ENCODE measurements at places on chromosomes 2 and 18. TPM values are rescaled to one million over a fixed set of nuclear protein-coding genes. Genes with fewer than 3 reads are reported as not detected.

LYG1 gene
- 1.7 TPM for total RNA-seq

DNA sequence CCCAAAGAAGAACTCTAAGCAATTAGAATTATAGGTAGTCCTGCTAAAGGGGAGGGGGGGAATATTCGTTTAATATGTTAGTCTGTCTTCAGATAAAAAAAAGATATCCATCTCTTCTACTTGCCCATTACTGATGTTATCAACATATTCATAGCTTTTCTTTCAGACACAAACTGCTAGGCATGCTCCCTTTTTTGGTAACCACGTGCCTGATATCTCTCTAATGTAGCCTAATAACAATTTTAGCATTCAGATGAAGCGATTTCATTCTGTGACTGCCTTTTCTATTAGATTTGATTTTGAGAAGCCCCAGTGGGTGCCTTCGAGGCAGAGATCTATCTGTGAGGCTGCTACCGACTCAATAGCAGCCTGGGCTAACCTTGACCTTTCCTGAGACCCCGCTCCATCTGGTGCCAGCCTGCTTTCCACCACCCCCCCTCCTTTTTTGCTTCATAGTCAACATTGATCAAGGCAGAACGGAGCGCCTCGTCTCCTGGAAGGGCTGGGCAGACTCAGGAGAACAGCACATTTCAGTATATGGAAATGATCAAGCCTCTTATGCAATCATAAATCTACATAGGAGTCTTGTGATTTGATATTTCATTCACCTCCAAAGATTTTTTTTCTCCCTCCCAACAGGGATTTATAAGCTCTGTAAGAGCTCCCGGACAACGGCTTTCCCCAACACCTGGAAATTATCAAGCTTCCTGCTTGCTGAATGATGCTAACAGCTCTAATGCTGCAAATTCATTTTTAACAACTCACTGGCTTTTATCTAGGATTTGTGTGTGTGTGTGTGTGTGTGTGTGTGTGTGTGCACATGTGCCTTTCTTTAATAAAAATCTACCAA, 14.7 kb upstream of the BCL11A start:
- DNase-seq, result no peak

DNA sequence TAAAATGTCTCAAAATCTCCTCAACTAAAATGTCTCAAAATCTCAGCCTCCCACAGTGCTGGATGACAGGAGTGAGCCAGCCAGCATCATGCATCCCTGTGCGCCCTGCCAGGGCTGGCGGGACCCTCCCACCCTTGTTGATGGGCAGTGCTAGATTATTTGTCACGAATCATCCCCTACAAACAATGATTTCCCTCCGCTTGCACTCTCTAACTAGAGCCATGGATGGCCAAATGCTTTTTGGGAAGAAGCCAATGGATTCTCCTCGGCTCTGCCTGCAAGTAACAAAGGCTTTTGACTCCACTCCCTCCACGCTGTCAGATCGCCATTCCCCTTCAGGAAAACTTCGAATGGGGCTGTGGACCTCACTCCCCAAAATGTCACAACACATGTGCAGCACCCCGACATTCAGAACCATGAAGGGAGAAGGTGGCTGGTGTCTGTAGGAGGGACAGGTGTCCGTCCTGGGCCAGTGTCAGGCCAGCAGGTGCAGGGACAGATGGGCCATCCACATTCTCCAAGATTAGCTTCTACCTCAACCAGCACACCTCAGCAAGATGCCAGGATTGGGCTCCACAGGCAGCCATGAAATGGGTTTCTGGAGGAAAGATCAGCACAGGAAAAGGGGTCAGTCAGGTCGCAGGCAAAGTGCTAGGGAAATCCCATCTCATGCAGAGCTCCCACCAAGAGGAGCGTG, 11.5 kb downstream of the AMER3 start:
- no peak for DNase-seq

- no peak for DNase-seq
These were observed 4.3 kb downstream of the GAD1 start for GRCh38 chr2:170820757-170821530.

- DNase-seq, result no peak
These were observed 81.0 kb upstream of the STK39 start for GRCh38 chr2:168328421-168328820.

GRCh38 chr2:173119069-173119807, 43.6 kb downstream of the MAP3K20 start:
- peak; percentile 42 for DNase-seq

Measured in lower leg skin (tissue), 4 donors.